ENCODE measurements at places on chromosomes 12 and 14.

DNA sequence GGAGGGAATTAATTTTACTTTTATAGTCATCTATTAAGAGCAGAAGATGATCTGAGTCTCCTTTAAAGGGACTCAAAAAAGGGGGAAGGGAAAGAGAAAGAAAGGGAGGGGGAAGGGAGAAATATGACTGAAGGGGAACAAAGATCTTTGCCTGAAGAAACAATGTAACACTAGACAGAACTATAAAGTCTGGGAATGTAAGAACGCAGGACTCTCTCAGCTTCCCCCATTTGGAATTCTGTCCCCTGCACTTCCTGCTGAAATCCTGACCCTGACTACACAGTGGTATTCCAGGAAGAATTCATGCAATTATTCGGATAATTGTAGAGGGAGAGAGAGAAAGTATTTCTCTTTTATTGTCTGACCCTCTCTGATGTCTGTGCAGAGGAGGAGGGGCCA lies 8.6 kb upstream of the HOXC11 start:
- no peak for DNase-seq

- DNase-seq = no peak
Observed at GRCh38 chr14:33833706-33834465, 117.0 kb downstream of the EGLN3 start.

DNA sequence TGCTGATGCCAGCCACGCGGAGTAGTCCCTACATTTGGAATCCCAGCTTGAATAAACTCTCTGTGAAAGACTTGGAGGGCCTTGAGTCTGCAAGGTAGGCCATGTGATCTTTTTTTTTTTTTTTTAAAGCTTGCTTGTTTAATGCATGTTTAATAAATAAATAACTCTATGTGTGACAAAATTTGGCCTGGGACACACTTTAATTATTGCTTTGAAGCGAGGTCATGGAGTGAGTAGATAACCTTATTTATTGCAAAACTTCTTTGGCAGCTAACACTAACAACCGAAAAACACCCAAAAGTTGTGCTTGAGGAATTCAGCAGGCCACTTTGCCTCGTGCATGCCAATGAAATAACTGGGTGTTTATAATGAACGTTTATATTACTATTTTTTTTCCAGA lies 382.2 kb downstream of the FLRT2 start:
- no peak for DNase-seq

- DNase-seq = no peak
Observed at GRCh38 chr12:89655841-89656240, 52.8 kb downstream of the ATP2B1 start.

DNA sequence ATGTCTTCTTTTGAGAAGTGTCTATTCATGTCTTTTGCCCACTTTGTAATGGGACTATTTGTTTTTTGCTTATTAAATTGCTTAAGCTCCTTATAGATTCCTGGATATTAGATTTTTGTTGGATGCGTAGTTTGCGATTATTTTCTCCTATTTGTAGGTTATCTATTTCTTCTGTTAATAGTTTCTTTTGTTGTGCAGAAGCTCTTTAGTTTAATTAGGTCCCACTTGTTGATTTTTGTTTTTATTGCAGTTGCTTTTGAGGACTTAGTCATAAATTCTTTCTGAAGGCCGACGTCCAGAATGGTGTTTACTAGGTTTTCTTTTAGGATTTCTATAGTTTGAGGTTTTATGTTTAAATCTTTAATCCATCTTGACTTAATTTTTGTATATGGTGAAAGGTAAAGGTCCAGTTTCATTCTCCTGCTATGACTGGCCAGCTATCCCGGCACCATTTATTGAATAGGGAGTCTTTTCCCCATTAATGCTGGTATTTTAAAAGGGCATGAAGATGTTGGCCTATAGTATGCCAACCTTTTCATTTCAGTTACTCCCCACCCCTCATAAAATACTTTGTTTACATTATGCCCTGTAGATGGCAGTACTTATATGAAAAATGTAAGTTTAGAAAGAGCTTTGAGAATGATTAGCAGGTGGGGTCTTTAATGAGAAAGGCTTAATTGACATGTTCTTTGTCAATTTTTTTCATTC lies 62.9 kb upstream of the PSMA6 start:
- DNase-seq = no peak

DNA sequence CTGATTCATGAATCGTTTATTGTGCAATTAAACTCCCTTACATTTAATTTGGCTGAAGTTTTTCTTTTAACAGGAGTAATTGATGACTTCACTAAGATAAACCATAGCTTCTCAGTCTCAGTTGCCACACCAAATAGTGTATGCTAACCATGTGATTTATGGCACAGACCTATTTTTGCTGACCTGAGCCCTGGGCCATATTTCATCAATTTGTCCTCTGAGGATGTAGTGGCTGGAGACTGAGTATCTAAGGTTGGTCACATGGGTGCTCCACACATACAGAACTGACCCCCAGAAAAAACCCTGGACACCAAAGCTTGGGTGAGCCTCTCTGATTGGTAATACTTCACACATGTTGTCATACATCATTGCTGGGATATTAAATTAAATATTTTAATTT lies 255.1 kb downstream of the NEDD1 start:
- no peak for DNase-seq

DNA sequence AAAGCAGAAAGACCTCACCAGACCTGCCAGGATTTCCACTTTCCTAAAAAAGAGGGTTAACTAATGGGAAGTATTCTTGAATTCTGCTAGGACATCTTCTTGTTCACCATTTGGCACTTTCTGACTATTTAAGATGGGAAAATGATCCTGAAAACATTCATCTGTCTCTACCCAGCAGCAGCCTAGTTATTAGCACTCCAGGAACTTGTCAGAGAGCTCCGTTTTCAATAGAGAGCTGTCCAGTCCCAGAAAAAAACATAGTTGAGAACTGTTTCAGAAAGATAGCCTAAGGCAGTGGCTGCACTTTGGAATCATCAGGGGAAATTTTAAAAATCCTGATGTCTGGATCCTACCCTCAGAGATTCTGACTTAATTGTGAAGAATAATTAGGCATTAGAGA lies 22.1 kb upstream of the CEP83 start:
- DNase-seq = no peak

DNA sequence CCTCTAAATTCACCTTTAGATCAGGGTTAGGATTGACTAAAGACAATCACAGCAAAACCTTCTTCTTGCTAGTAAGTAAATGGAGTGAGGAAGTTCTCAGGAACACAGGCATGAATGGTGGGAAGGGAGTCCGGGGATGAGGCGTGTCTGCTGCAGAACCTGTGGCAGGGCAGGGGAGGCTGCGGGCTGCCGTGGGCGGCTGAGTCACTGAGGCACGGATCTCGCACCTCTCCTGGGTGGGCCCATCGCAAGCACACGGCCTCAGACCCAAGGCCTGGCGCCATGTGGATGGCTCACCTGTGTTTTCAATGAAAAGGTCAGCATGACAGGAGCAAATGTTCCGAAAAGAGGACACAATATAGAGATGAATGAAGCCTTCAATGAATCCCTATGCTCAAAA lies 85.4 kb downstream of the PIWIL1 start:
- DNase-seq = no peak

- no peak for DNase-seq
Observed at GRCh38 chr12:3755898-3756297, 3.0 kb upstream of the CRACR2A start.
